NCI-H524 treated with DMSO at 0.1 percent for 48 hours (cell line): ENCODE measurements at places on chromosomes 4 and X.

GRCh38 chrX:153406011-153406410, 4.9 kb upstream of the PNMA6E start:
- no peak for DNase-seq

DNA sequence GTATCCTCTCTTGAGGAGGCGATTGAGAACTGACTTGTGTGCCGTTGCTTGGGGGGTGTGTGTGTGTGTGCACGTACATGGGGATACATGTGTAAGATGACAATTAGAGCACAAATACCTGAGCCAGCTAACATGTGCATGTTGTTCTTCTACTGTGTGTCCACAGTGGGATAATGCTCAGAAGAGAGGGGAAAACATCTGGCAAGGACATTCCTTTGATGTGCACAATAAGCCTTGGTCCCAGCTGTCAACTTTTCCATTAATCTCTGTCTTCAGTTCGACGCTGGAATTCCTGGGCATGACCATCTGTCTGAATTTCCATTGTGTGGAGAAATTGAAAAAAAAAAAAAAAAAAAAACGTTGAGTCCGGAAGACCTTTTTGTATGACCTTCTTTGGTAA, 592.0 kb upstream of the GALNTL6 start:
- DNase-seq = peak; percentile 80

DNA sequence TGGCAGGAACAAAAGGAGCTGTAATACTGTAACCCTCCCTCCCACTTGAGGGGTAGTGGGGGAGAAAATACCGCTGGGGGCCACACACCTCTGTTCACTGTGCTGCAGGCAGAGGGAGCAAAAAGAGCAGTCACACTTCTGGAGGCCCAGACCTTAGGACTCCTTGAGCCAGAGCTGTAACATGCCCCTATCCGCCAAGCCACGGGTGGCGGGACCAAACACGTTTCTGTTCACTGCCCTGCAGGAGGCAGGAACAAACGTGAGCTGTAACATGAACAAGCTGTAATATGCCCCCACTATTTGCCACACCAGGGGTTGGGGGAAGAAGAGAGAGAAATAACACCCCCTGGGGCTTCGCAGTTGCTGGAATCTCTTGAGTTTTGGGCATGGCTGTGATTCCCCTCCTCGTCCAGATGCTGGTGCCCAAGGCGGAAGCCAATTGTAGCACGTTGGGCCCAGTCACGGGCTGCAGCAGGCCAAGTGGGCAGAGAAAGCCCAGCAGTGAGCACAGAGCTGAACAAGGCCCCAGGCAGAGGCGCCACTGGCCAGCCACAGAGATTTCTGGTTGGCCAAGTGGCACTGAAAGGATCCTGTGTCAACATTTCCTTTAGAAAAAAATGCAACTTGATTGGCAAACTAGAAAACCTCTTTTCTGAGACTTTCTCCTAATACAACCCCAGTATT, 509.7 kb downstream of the INPP4B start:
- no peak for DNase-seq

DNA sequence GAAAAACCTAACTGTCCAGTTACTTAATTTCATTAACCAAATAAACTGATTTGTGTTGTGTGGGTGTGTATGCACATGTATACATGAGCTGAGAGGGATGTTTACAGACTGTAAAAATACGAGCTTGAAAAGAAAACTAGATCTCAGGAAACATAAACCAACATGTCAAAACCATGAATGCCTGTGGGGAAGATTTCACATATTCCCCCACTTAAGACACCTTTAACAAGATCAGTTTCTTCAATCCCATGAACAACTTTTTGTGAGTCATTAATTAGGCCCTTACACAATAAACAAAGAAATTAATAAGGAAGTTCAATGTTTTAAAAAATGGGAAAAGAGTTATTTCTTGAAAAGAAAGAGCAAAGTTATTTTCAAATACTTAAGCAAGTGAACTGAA, 170.8 kb downstream of the ZNF674 start:
- no peak for DNase-seq

DNA sequence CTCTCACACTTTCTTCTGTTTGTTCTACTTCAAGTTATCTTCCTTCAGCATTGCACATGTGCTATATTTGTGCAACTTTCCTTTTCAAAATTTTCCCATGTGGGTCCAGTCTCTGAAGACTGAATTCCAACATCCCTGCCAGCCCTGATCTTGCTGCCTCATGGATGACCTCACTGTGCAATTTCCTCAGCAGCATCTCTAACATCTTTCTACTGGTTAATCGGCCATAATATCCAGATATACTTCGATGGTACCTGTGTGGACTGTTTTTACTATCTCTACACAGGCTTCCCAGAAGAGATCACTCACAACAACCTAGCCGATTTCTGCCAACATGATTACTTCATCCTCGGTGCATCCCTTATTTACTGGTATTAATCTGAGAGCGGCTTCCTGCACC, 41.5 kb downstream of the GPM6A start:
- no peak for DNase-seq

GRCh38 chr4:106258145-106259045, 57.6 kb downstream of the TBCK start:
- DNase-seq = no peak
